ENCODE measurements at places on chromosomes 16 and 17. TPM values are rescaled to one million over a fixed set of nuclear protein-coding genes. Genes with fewer than 3 reads are reported as not detected.

The COPS3 gene
- 134 TPM for total RNA-seq

The ZSCAN10 gene
- 0.79 TPM for total RNA-seq

The SDR42E2 gene
- total RNA-seq, result 0.31 TPM

The MARVELD3 gene
- 1.3 TPM for total RNA-seq

The LGALS9B gene
- total RNA-seq, result not detected

The CCDC92B gene
- 4.0 TPM for total RNA-seq

The AATK gene
- 5.6 TPM for total RNA-seq

The PLLP gene
- total RNA-seq, result 36.1 TPM

DNA sequence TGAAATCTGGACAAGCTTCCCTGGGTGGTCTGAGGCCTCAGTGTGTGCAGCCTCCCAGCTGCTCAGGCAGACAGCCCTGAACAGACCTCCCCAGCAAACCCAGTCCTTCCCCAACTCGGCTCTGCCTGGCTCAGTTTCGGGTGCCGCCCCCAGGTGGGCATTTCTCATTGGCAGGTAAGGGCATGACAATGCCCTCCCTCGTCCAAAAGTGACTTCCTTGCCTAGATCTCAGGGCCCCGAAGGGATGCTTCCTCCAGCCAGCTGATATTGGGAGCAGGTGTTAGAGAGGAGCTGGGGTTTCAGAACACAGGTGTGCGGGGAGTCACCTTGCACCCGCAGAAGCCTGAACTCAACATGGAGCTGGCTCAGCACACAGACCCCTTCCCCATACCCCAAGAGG, 3.8 kb upstream of the PPL start:
- no peak for DNase-seq

- no peak for DNase-seq
Observed at GRCh38 chr16:49399594-49400364, 26.2 kb downstream of the C16orf78 start.

DNA sequence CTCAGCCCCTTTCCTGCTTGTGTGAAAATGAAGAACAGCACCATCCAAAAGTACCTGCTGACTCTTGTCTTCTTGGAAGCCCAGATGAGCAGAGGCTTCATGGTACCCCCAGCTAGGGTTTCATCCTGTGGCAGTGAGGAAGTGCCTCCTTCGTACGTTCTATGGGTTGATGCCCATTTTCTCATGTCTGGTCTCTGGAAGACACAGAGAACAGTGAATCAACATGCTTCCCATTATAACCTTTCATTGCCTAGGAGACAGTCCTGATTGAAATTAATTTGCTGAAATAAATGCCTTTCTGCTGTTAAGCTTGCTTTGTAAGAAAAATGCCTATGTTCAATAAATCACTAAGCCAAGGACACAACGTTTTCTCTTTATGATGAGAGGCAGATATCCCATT, 36.5 kb downstream of the RCVRN start:
- DNase-seq, result no peak

GRCh38 chr16:50146479-50147435, 6.3 kb upstream of the TENT4B start:
- DNase-seq, result no peak

DNA sequence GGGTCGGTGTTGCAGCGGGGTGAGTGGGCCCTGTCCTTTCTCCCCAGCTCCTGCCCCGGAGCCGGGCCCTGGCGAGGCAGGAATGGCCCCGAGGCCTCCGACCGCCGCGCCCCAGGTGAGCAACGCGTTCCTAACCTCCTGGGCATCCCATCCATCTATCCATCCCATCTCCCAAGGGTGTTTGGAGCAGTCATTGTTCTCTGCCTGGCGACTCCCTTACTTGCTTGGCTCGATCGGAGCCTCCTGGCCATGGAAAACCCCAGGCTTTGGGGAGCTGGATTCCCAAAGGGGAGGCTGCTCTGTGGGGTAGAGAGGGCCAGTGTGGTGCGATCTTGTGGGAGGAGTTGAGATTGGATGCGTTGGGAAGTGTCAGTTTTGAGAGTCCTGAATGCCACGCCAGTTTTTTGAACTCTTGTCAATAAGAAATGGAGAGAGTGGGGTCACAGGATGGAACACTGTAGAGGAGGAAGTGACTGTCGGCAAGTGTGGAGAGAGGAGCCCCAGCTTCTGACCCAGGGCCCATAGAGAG, 684 bp downstream of the ZFP90 start:
- DNase-seq, result no peak

GRCh38 chr17:65181237-65182061, 44.3 kb downstream of the RGS9 start:
- DNase-seq, result no peak

- DNase-seq, result no peak
Observed at GRCh38 chr16:87492291-87492630, 563 bp downstream of the ZCCHC14 start.

- DNase-seq, result no peak
Observed at GRCh38 chr16:11201498-11202259, 54.3 kb downstream of the SOCS1 start.

GRCh38 chr17:3978421-3979289, 14.4 kb upstream of the ATP2A3 start:
- no peak for DNase-seq

GRCh38 chr16:17633181-17633951, 162.6 kb upstream of the XYLT1 start:
- DNase-seq, result no peak

DNA sequence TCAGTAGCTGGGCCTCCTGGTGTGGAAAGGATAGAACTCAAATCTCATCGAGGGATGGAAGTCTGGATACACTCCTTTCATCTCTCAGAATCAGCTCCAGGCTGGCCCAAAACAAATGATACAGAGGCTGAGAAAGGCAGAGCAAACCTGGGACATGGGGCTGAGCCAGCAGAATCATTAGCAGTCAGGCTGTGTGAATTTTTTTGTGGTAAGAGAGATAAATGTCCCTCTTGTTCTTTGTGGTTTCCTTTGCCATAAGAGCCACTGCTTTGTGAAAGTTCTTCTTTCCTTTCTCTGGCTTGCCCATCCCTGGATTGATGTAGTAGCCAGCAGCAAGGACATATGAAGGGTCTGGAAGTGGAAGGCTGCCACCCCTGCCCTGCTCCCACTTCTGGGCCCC, 146.2 kb downstream of the CDH13 start:
- no peak for DNase-seq

GRCh38 chr17:31549525-31550388, 158.3 kb downstream of the RAB11FIP4 start:
- peak; percentile 94 for DNase-seq

DNA sequence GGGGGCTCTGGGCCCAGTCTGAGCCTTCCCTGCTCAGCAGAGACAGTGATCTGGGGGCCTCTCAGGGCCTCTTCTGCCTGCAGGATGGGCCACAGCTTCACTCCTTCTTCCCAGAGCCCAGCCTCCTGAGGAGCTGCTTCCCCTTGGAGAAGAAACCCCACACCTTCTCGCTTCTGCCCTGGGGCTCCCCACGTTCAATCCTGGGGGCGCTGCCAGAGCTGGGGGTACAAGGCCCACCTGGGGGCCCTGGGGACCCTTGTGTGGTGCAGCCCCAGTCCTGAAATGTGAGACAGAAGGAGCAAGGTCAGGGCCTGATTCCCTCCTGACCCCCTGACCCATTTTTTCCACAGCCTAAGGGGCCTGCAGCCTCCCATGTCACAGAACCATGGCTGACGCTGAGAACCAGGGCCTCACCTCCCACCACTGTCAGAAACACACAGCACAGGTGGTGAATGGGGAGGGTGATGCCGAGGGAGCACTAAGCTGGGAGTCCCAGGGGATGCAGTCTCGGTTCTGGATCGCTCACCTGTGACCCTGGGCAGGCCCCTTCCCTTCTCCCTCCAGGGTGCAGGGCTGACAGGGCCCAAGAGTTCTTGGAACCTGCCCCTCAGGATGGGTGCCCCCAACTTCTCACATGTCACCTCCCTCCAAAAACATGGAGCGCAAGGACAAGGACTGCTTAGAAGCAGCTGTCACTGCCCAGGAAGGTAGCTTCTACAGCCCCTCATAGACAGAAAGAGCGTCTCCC, 21.6 kb upstream of the MPO start:
- no peak for DNase-seq

DNA sequence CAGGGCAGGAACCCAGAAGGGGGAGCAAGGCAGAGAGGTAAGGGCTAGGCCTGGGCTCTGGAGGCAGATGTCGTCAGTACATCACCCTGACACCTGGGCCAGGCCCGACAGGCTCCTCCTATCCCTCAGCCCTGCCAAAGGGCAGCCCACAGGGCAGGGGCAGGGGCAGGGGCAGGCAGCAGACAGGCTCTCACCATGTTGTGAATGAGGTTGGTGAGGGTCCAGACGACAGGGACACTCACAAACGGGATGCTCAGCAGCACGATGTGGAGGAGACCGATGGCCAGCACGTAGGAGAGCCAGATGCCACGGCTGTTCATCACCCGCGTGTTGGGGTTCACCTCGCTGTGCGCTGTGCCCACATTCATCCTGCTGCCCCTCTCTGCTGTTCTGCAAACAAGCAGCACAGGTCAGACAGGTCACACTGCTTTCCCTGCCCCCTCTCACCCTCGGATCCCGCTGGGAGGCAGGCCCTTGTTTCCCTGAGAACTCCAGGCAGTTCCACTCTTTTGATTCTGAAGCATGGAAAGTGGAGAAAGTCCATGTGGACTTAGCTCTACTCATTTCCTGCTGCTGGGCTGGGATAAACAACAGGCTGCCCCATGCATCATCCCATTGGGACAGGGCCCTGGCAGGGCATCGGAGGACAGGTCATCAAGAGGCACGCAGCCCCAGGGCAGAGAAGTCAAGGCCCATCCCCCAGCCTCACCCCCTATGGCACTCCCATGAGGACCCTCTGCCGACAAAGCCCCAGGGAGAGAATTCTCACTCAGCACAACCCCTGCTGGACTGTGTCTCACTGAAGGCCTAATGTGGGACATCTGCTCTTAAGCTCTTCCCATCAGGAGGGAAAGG, 3.3 kb downstream of the ORMDL3 start:
- DNase-seq, result no peak

GRCh38 chr17:75475144-75475835, 18.9 kb downstream of the TMEM94 start:
- DNase-seq, result peak; percentile 28

DNA sequence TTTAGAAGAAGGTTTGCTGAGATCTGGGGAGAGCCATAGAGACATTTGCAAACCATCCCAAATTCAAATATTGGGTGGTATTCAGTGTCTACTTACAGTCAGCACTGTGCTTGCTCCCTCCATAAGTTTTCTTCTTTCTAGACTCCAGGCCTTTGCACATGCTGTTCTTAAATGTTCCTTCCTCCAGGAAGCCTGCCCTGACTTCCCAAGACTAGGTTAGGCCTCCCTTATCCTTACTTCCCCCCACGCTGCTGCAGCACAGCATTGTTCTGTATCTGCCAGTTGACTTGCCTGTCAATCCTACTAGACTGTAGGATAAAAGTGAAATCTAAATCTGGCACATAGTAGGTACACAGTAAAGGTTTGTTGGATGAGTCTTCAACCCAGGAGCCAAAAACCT, 53.4 kb downstream of the ASIC2 start:
- DNase-seq, result no peak

- DNase-seq, result no peak
Observed at GRCh38 chr17:4744999-4745969, 5.6 kb upstream of the CXCL16 start.

DNA sequence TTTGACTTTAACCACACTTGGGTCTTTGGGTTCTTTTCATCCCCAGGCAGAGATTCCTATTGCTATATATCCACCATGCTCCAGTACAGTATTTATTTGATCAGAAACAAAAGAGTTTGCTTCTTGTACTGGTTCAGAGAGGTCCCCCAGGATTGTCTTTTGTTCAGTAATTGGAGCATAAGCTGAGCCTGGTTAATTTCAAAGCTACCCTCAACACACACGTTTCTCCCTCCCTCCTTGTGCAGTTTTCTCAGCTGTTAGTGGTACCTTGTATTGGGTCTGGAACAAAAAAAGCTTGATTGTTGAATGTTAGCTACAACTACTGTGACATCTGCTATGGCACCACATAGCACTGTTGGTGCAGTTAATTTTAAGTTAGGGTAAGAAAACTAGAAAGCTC, 50.0 kb downstream of the NUP93 start:
- DNase-seq, result no peak

GRCh38 chr16:85284141-85284817, 172.0 kb upstream of the CIBAR2 start:
- no peak for DNase-seq

GRCh38 chr17:39927929-39928857, 661 bp downstream of the LRRC3C start:
- DNase-seq, result peak; percentile 40

- DNase-seq, result no peak
Observed at GRCh38 chr17:19309701-19310100, 52.8 kb downstream of the B9D1 start.

DNA sequence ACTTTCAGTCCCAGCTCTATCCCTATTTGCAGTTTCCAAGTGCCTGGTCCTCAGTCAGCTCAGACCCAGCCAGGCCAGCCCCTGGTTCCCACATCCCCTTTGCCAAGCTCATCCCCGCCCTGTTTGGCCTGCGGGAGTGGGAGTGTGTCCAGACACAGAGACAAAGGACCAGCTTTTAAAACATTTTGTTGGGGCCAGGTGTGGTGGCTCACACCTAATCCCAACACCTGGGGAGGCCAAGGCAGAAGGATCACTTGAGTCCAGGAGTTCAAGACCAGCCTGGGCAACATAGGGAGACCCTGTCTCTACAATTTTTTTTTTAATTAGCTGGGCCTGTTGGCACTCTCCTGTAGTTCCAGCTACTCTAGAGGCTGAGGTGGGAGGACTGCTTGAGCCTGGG, 1.7 kb downstream of the STH start:
- DNase-seq, result no peak

- DNase-seq, result peak; percentile 62
Observed at GRCh38 chr16:81136390-81137335, 40.5 kb upstream of the GCSH start.

- DNase-seq, result no peak
Observed at GRCh38 chr17:63349478-63350000, 96.6 kb downstream of the CYB561 start.

GRCh38 chr17:59357929-59358328, 26.5 kb downstream of the YPEL2 start:
- no peak for DNase-seq

DNA sequence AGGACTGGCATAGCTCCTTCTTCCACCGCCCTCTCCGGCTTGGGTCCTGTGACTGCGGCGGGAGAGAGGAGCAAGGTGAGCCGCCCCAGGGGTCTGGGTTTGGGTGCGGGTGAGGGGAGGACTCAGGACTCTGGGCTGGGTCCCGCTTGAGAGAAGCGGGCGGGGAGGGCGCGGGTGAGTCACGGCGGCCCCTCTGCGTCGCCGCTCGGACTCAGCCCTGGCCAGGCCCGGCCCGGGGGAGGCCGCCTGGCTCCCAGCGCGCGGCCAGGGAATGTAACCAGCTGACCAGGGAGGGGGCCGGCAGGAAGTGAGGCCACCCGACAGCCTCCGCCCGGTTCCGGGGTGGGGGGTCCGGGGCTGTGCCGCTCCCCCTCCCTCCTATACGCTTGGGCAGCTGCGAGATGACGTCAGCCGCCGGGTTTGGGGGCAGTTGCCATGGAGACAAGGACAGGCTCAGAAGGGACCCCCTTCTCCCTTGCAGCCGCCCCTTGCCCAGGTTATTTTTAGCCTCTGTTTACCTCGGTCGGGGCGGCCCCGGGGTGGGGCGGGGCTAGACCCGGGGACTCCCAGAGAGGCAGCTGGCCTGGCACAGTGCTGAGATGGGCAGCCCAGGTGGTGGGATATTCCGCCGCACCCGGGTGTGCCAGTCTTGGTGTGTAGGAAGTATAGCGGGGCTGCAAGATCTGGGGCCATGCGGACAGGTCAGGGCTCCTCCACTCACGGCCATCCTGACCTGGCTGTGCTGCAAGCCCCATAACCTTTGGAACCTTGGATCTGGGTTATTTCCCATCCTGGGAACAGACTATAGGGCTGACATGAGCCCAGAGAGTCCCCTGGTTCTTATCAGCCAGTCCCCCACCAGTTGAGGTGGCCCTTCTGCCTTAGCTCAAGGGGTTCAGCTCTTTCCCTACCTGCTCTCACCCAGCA, 1.6 kb downstream of the RIPOR1 start:
- DNase-seq, result peak; percentile 87
